Endothelial cell (in vitro differentiated cells): ENCODE measurements at places on chromosomes 5 and 9. TPM values are rescaled to one million over a fixed set of nuclear protein-coding genes. Genes with fewer than 3 reads are reported as not detected.

The CDC20B gene
- not detected for total RNA-seq

GRCh38 chr9:122364117-122364782, 6.6 kb upstream of the PTGS1 start:
- no peak for DNase-seq
- peaks cover 16% of the 10 kb centered on the region for H3K4me1 ChIP-seq
- H3K4me3 ChIP-seq, result no peak overlapping the region
- H3K27me3 ChIP-seq, result peaks cover 8% of the 10 kb centered on the region

- no peak overlapping the region for H3K27ac ChIP-seq
- no peaks in the 10 kb centered on the region for H3K4me1 ChIP-seq
- no peak for DNase-seq
- no peaks in the 10 kb centered on the region for H3K36me3 ChIP-seq
Measured at GRCh38 chr5:75678155-75678554, 39.1 kb downstream of the POC5 start.

The SPINK6 gene
- not detected for total RNA-seq

DNA sequence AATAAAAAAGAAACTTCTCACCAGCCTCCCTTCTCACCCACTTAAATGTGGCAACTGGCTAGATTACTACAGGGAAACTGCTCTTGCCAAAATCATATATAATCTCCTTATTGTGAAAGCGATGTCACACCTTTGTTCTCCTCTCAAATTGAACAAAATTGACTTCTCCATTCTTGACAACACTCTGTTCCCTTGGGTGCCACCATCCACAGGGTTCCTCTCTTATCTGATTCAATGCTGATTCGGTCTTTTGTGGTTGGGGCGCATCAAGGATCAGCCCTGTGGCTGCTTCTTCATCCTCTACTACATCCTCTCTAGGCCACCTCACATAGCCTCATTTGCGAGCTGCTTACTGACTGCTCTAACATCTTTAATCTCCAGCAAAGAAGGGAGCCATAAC, 86.1 kb downstream of the EDIL3 start:
- no peaks in the 10 kb centered on the region for H3K4me1 ChIP-seq
- H3K27me3 ChIP-seq, result no peaks in the 10 kb centered on the region
- no peak overlapping the region for H3K27ac ChIP-seq
- H3K4me3 ChIP-seq, result no peak overlapping the region
- peaks cover 7% of the 10 kb centered on the region for H3K36me3 ChIP-seq

The C5orf52 gene
- not detected for total RNA-seq

DNA sequence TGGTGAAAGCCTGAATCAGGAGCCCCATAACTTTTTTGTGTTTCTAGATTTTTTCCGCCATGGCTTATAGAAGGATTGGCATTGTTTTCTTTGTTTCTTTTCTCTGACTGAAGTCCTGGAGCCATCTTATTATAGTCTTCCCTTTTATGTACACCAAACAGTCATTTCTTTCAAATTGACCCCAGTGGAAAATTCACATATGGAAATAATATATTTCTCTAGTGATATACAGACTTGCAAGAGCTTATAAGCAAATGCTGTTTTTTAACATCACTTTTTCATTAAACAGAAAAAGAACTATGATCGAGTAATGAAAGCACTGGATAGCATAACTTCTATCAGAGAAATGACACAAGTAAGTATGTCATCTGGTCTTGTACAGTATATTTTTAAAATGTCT, 155.6 kb downstream of the PARP8 start:
- H3K27me3 ChIP-seq, result peaks cover 4% of the 10 kb centered on the region
- no peak overlapping the region for H3K4me3 ChIP-seq
- DNase-seq, result no peak
- no peak overlapping the region for H3K27ac ChIP-seq
- H3K36me3 ChIP-seq, result no peaks in the 10 kb centered on the region

The DMGDH gene
- 0.36 TPM for total RNA-seq

The SGCD gene
- total RNA-seq, result 1.2 TPM

The TAF11L10 gene
- not detected for total RNA-seq

The IL5 gene
- not detected for total RNA-seq

- H3K36me3 ChIP-seq, result no peaks in the 10 kb centered on the region
- no peak for DNase-seq
- peaks cover 5% of the 10 kb centered on the region for H3K27me3 ChIP-seq
- no peak overlapping the region for H3K27ac ChIP-seq
- peaks cover 17% of the 10 kb centered on the region for H3K4me1 ChIP-seq
- H3K4me3 ChIP-seq, result no peak overlapping the region
Measured at GRCh38 chr5:79806741-79807140, 117.1 kb downstream of the CMYA5 start.

The CDKN2B-AS1 gene
- total RNA-seq, result 0.36 TPM

The KIF24 gene
- total RNA-seq, result 2.2 TPM

The PCDHA1 gene
- 0.13 TPM for total RNA-seq

DNA sequence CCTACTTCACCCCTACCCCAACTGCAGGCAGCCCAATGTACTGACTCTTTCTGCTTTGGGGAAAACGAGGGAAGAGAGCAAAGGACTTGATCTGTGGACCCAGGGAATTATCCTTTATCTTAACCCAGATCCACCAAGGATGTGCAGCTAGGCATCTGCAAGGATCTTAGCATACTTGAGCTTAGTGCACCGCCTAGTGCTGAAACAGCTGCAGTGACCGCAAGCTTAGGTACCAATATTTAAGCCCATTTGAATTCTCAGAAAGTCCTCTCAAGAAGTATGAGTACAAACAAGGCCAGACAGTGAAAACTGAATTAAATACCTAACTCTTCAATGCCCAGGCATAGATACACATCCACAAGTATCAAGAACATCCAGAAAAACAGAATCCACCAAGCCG, 576.7 kb upstream of the ADAMTS16 start:
- H3K4me1 ChIP-seq, result no peaks in the 10 kb centered on the region
- no peaks in the 10 kb centered on the region for H3K36me3 ChIP-seq
- no peak overlapping the region for H3K27ac ChIP-seq
- H3K27me3 ChIP-seq, result peaks cover 1% of the 10 kb centered on the region

- H3K36me3 ChIP-seq, result peaks cover 7% of the 10 kb centered on the region
- peaks cover 11% of the 10 kb centered on the region for H3K4me1 ChIP-seq
- H3K4me3 ChIP-seq, result no peak overlapping the region
Measured at GRCh38 chr9:93483497-93483896, 30.1 kb upstream of the FAM120AOS start.

DNA sequence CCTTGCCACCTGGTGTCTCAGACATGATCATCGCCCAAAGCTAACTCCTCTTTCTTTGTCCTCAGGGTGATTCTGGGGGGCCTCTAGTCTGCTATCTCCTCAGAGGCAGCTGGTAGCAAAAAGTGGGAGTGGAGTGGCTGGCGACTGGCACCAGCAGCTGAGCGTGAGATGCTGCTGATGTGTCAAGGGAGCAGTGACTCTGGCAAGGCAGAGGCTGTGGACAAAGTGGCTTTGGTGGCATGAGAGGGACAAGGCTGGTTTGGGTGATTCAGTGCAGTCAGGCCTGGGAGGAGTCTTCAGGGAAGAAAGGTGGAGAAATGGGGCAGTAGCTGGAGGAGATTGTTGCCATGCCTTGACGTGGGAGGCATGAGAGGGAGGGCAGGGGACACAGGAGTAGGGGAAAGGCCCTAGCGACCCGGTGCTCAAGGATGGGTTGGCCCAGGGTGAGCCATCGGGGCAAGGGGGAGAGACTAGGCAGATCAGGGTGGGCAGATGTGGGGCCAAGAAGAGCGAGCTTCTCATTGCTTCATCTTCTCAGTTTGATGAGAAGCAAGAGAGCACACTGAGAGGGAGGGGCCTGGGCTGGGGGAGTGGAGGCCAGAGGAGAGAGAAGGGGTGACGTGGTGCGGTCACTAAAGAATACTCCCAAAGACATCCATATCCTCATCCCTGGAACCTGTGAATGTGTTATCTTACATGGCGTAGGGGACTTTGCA, 64.2 kb upstream of the SPTLC1 start:
- H3K27me3 ChIP-seq, result peaks cover 9% of the 10 kb centered on the region
- peaks cover 3% of the 10 kb centered on the region for H3K4me1 ChIP-seq
- H3K27ac ChIP-seq, result no peak overlapping the region
- no peak overlapping the region for H3K4me3 ChIP-seq

DNA sequence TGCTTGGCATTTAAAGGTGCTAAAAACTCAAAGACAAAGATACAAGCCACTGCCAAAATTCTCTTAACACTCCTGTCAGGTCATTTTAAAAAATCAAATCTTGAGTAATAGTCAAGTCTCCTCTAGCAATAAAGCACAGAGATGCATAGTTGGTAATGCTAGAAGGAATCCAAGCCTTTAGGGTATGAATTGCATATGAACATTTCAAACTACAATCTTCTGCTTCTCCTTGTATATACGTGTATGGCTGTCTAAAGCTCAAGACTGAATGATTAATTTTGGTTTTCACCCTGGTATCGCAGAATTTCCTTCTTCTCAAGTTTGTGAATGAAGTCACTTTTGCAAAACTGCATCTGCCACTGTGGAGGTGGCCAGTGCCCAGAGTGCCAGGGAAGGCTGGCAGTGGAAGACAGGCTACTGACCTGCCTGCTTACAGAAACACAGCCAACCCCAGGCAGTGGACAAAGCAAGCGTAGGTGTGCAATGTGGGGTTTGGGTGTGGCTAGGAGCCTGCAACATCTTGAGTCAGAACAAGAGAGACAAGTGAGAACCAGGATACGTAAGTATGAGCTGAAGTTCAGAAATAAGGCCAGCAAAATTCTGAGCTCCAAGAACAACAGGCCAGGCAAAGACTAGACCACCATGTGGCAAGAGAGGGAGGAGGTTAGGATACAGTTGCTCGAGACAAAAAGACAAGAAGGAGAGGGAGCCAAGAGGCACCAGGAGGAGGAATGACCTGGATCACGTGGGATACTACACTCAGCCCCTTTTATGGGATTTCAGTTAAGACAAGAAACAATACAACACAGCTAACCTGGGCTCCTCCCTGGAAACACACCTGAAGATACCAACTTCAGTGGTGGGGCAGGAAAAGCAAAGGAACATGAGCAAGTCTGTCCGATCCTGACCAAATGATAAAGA, 22.6 kb downstream of the MYO10 start:
- no peak overlapping the region for H3K27ac ChIP-seq
- H3K4me3 ChIP-seq, result no peak overlapping the region
- H3K36me3 ChIP-seq, result peaks cover 13% of the 10 kb centered on the region
- no peak for DNase-seq
- H3K4me1 ChIP-seq, result peaks cover 15% of the 10 kb centered on the region

- H3K36me3 ChIP-seq, result no peaks in the 10 kb centered on the region
- H3K27me3 ChIP-seq, result no peaks in the 10 kb centered on the region
- DNase-seq, result no peak
- no peak overlapping the region for H3K27ac ChIP-seq
Measured at GRCh38 chr9:70170151-70170790, 88.5 kb upstream of the SMC5 start.

The PCDHB11 gene
- total RNA-seq, result 6.4 TPM

The DBH gene
- 0.08 TPM for total RNA-seq

The AKNA gene
- 79.1 TPM for total RNA-seq

- DNase-seq, result no peak
- H3K4me1 ChIP-seq, result no peaks in the 10 kb centered on the region
- H3K27me3 ChIP-seq, result peaks cover 2% of the 10 kb centered on the region
- H3K27ac ChIP-seq, result no peak overlapping the region
Measured at GRCh38 chr9:92952906-92953610, 5.7 kb downstream of the FGD3 start.

- no peak for DNase-seq
- peaks cover 5% of the 10 kb centered on the region for H3K4me1 ChIP-seq
- no peak overlapping the region for H3K27ac ChIP-seq
- H3K27me3 ChIP-seq, result peaks cover 7% of the 10 kb centered on the region
- peaks cover 12% of the 10 kb centered on the region for H3K36me3 ChIP-seq
Measured at GRCh38 chr9:92945796-92946195, 1.5 kb upstream of the FGD3 start.

The SPINK7 gene
- total RNA-seq, result not detected
